ENCODE measurements at places on chromosomes 6 and 20.

DNA sequence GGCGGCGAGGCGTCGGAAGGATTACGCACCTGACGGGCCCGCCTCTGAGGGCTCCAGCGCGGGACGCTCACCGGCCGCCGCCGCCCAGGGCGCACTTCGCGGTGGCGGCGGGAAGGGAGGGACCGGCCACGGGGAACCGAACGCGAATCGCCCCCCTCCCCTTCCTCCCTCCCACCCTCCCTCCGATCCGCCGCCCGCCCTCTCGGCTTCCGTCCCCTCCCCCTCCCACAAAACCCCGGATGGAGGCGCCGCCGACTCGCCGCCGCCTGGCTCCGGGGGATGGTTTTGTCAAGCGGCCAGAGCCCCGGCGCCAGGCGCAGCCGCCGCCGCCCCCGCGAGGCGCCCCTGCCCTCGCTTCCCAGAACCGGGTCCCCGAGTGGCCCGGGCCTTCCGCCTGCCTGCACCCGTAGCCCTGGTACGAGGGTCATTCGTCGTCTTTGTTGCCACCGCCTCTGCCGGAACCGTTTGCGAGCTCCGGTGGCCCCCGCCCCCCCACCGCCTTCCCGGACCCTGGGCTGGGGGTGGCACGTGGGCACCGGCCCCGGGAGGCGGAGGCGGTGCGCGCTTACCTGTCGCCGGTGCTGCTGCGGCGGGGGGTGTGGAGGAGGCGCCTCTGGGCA is 398 bp downstream of the ZBTB2 start:
- no peak for DNase-seq

- DNase-seq = no peak
These were observed 90.9 kb downstream of the BMP7 start for GRCh38 chr20:57175397-57176010.

DNA sequence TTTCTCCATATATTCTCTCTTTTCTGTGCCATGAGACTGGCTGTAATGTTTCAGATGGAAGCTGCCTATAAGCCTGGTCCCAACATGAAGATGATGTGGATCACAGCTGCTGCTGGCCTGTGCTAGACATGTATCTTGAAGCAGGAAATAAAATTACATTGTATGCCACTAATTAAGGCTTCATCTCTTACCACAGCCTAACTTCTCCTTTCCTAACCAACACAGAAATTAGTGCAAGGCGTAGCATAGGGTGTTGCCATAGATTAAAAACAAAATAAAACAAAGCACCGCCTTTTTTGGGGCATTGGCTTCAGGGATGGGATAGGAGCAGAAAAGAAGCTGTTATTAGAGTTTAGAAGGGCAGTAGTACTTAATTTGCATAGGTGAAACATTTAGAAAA is 4.7 kb upstream of the SLC17A4 start:
- DNase-seq = no peak

GRCh38 chr6:31142361-31142761 is 3.5 kb upstream of the PSORS1C2 start:
- no peak for DNase-seq

GRCh38 chr6:135522965-135523692 is 25.6 kb upstream of the AHI1 start:
- DNase-seq = no peak

- DNase-seq = no peak
These were observed 11.4 kb upstream of the SOX12 start for GRCh38 chr20:313948-314347.

GRCh38 chr6:112594886-112595594 is 247.9 kb downstream of the RFPL4B start:
- DNase-seq = no peak

DNA sequence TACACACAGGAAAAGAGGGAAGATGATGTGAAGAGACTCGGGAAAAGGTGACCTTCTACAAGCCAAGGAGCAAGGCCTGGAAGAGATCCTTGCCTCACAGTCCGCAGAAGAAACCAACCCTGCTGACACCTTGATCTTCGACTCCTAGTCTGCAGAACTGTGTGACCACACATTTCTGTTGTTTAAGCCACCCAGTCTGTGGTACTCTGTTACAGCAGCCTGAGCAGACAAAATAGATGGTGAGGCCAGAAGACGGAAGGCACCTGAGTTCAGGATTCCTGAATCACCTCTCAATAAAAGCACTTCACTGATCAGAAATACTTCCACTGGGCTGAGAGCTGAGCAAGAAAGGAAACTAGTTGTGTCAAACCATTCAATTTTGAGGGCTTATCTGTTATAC is 103.3 kb downstream of the BACH2 start:
- no peak for DNase-seq

GRCh38 chr6:46315589-46315988 is 144.8 kb upstream of the ENPP5 start:
- DNase-seq = no peak

GRCh38 chr6:692356-692851 is 535 bp downstream of the EXOC2 start:
- no peak for DNase-seq

GRCh38 chr20:44651684-44652423 is at the start of gene ADA:
TSS of gene ADA (minus strand) at chr20:44651699. CDS start at chr20:44651607, 92 bp downstream.
- no peak for DNase-seq

GRCh38 chr6:27209659-27210269 is 37.7 kb upstream of the PRSS16 start:
- DNase-seq = no peak

- no peak for DNase-seq
These were observed 247.9 kb downstream of the ZFAND3 start for GRCh38 chr6:38067263-38067980.

GRCh38 chr6:15359335-15359862 is 113.5 kb downstream of the JARID2 start:
- DNase-seq = no peak

DNA sequence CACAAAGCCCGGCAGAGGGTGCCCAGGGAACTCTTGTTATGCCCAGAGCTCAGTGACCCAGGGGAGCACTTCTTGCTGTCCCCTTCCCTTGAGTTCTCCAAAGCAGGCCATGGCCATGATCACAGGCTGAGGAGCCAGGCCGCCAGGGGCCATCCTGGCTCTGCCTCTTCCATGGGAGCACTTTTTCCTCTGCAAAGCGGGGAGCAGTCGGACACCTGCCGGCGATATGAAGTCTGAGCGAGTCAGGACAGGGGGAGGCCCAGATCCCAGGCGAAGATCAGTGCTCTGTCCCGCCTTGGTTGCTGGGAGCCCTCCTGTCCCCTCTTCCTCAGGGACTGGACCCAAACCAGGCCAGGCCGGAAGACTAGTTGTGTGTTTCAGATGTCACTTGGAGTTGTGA is 67.9 kb downstream of the TCP11 start:
- no peak for DNase-seq

DNA sequence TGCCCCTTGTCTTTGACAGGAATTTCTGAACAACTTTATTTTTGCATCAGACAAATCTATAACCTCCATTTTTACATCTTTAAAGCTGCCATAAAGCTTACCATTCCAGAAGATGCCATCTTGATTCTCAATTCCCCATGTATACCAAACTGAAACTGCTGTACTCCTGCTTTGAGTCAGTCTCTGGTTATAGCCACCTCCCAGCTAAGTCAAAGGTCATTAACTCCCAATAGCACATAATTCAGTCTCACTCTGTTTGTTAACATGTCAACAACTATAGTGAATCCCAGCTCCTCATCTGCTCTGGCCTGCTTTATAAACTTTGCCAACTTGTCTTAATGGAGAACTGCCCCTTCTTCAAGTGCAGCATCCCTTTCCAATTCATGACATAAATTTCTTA is 343.6 kb downstream of the FRK start:
- DNase-seq = no peak

DNA sequence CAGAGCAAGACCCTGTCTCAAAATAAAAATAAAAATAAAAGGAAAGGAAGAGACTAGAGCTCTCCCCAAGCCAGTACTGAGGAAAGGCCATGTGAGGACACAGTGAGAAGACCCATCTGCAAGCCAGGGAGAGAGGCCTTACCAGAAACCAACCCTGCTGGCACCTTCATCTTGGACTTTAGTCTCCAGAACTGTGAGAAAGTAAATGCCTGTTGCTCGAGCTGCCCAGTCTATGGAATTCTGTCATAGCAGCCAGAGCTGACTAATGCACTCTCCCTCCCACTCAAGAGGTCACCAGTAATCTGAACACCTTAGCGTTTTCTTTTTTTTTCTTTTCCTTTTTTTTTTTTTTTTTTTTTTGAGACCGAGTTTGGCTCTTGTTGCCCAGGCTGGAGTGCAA is 7.3 kb upstream of the PRPH2 start:
- no peak for DNase-seq

DNA sequence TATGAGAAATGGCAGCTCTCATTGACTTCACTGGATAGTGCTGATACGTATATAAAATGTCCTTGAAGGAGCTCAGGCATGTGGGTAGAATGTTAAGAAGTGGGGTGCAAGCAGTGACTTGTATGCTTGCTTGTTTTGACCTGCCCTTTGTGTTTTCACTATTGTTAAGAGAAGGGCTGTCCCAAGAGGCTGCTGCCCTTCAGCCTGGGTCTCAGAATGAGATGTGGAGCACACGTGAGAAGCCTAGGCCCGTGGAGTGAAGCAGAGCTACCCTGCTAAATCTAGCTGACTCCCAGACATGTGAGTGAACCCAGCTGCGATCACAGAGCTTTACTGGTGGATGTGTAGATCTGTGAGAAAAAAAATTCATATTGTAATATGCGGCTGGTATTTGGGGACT is 305.3 kb upstream of the RGS17 start:
- no peak for DNase-seq

- no peak for DNase-seq
These were observed 214.2 kb downstream of the CDH26 start for GRCh38 chr20:60172346-60172984.

DNA sequence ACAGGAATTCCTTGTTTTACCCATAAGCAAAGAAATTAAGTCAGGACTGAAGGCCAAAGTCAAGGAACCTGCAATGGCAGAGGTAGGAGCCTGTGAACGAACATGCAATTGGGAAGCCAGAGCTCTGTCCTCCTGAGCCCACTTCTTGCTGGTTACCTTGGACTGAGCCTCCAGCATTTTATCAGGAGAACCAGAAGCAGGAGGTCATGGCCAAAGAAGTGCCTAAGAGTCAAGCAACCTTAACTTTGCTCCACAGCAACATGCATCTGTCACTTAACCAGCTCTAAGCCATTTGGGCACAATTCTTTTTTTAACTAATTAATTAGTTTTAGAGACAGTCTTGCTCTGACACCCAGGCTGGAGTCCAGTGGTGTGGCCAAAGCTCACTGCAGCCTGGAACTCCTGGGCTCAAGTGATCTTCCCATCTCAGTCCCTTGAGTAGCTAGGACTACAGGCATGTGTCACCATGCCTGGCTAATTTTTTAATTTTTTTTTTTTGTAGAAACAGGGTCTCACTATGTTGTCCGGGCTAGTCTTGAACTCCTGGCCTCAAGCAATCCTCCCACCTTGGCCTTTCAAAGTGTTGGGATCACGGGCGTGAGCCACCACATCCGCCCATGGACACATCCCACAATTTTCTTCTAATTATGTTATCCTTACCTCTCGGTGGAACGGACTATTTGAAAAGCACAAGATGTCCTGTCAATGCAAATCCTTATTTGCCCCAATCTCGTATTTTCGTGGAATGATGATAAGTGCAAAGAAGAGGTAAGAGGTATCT is 334.2 kb downstream of the CD83 start:
- no peak for DNase-seq

All from kidney epithelial cell (primary cell).